NCI-H524 treated with DMSO at 0.1 percent for 48 hours (cell line): ENCODE measurements at places on chromosomes 7 and 10.

DNA sequence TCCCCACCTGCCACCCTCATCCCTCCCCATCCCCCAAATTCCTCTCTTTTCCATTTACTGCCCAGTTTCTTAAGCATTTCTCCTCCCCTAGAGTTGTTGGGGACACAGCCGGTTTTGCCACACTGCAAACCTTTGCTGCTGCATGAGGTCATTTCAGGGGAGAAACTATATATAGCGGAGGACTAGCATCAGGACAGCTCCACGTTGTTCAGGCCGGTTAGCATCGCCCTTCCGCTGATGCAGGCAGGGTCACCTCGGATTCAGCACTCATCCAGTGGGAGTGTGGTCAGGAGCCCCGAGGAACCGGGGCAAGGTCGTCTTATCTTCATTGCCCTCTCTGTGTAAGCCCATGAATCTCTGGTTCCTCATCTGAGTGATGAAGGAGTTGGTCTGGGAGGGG is 15.6 kb downstream of the UBTD1 start:
- no peak for DNase-seq

DNA sequence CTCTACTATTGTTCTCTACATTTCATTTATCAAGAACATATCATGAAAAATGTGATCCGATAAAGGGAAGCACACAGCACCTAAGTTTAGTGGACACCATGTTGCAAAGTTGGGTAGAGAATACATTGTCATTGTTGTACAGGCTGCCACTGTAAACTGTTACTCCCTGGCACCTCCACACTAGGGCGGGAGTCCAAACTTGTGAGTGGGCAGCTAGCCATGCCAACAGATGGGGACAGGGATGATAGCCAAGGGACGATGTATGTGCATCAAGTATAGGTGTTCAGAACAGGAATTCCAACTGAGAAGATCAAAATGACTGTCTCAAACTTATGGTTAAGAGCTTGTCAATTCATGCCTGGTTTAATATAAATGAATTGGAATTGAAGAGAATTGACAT is 31.1 kb upstream of the COMMD3 start:
- DNase-seq, result no peak

DNA sequence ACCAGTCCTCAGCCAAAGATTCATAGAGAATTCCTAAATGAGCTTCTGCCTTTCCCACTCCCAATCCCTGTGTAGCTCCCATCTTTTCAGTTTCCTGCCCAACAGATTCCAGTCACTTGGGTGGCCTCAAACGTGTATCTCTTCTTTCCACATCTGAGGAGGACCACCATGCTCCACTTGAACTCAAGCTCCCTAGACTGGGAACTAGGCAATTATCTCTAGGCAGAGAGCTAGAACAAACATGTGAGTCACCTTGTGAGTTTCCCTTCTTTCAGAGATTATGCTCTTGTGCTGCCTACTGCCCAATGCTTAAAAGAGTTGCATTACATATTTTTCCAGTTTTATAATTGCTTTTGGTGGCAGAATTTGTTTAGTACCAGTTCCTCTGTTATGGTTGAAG is 178.0 kb downstream of the MDFIC start:
- no peak for DNase-seq

GRCh38 chr7:83149466-83149865 is 13.2 kb downstream of the PCLO start:
- DNase-seq, result no peak

GRCh38 chr10:132684164-132684891 is 101.6 kb downstream of the NKX6-2 start:
- DNase-seq, result no peak

- no peak for DNase-seq
Measured at GRCh38 chr10:97882142-97883091, 32.8 kb downstream of the GOLGA7B start.

DNA sequence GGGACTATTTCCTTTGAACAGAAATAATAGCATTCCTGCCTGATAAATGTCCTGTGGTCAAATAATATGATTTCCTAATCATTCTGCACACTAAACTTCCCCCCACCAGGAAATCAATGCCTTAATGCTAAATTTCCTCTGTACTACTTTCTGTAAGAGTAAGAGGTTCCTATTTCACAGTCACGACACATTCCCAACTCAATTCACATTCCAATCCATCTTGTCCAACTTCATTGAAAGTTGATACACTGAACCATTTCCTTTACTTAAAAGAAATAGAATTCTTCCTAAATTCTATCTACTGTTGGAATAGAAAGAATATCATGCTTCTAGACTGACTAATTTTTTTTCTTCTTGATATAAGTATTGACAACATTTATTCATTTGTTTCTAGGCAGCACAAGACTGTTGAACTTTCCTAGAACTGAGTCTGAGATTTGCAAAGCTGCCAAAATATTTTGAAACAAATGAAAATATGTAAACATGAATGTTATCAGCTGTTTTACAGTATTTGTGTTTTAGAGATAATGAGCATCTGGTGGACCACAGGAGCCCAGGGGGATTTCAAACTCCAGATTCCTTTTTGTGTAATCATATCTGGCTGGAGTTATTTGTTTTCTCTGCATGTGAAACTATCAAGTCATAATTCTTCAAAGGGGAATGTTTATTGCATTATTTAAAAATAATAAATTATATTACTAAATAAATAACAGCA is 121.5 kb downstream of the TPST1 start:
- DNase-seq, result no peak

GRCh38 chr7:18939771-18940592 is 177.5 kb downstream of the TWIST1 start:
- no peak for DNase-seq

DNA sequence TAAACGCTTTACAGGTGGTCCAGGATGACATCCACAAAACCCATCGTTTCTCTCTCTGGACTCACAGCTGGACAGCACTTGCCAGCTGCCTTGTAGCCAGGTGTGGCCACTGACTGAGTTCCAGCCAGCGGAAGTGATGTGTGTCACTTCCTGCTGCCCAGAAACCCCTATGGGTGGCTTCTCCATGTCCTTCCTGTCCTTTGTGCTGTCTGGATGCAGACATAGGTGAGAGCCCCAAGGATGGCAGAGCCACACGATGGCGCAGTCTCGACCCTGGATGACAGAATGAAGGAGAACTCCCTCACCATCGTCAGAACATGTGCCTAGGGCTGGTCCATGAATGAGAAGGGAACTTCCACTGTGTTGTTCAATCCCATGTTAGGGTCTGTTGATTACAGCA is 22.1 kb downstream of the NMT2 start:
- DNase-seq, result no peak

DNA sequence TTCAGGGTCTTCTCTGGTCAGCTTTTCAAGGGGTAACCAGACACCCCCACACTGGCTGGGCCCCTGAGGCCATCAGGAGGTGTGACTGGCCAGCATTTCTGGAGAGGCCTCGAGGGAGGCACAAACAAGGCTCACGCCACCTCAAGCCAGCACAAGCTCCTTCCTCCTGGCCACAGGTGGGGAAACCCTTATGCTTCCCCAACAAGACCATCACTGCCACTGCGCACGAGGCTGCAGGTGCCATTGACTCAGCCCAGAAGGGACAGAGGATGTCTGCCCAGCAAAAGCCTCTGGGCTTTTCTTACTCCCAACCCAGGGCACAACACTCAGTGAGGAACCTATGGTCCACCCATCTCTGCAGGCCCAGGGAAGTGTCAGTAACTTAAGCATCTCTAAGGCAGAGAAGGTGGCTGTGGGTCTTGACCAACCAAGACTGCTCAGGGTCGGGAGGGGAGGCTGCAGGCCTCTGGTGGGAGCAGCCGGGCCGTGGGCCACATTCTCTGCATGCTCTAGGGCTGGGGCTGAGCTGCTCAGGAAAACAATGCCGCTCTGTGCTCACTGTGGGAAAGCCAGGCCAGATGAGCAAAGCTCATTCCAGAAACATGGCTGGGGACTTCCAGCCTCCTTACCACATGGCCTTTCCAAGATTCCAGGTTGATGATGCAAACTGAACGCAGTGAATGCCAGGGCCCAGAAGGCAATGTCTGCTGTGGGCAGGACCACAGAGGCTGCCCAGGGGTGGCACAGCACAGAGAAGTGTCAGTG is 24.2 kb upstream of the RASSF4 start:
- no peak for DNase-seq

GRCh38 chr7:78071491-78072200 is 273.1 kb downstream of the PHTF2 start:
- DNase-seq, result no peak

DNA sequence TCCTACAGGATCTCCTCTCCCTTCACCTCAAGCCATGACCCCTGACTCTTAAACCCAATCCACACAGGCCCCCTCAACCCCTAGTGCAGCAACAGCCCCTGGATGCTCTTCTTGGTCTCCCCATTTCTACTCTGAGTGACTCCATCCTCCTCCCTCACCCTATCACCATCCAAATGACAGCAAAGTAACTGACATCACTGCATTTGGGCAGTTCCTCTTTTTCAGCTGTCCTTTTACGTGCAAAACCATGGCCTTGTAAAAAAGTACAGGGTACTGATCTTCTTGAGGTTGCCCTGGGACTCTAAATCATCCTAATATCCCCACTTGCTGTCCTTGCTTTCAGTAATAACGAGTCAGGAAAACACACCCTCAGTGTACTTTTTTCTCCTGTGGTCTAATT is 454.9 kb downstream of the ADRA2A start:
- DNase-seq, result no peak

DNA sequence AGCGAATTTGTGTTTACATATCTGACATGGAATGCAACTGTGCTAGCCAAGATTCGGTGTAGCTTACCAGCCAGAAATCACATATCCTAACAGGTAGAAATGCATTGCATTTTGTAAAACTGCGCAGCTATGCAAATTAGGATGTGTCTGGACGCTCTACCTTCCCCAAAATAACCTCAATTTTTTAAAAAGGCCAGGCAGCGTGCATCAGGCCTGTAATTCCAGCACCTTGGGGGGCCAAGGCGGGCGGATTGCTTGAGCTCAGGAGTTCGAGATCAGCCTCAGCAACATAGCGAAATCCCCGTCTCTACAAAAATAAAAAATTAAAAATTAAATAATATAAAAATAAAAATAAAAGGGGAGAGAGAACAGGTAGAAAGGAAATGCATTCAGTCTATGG is 305.0 kb downstream of the TYW1 start:
- no peak for DNase-seq

- no peak for DNase-seq
Measured at GRCh38 chr7:54839575-54840213, 80.7 kb upstream of the SEC61G start.

GRCh38 chr7:151366880-151367222 is 25.2 kb downstream of the NUB1 start:
- no peak for DNase-seq

- no peak for DNase-seq
Measured at GRCh38 chr7:77985974-77986339, 187.4 kb downstream of the PHTF2 start.

- no peak for DNase-seq
Measured at GRCh38 chr10:8776926-8777622, 722.6 kb downstream of the GATA3 start.

DNA sequence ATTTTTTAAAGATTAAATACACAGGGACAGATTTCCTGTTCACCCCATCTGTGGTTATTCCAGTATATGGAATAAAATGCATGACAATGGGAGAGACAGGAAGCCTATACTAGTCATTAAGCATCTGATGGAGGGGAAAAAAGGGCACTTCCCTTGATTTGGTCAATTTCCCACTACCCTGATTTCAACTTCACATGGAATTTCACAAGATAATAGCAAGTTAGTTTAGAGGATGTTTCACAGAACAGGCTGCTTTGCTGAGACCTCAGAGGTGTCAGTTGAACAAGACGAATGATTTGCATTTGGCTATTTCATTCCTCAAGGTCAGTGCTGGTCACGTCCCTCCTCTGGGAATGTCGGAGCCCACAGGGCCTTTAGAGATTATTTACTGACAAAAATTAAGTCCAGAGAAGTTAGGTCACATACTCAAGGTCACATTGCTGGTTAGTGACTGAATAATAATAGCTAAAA is 4.7 kb upstream of the ITPRIP start:
- DNase-seq, result peak; percentile 0

GRCh38 chr10:16986406-16987205 is 143.0 kb downstream of the CUBN start:
- DNase-seq, result no peak

DNA sequence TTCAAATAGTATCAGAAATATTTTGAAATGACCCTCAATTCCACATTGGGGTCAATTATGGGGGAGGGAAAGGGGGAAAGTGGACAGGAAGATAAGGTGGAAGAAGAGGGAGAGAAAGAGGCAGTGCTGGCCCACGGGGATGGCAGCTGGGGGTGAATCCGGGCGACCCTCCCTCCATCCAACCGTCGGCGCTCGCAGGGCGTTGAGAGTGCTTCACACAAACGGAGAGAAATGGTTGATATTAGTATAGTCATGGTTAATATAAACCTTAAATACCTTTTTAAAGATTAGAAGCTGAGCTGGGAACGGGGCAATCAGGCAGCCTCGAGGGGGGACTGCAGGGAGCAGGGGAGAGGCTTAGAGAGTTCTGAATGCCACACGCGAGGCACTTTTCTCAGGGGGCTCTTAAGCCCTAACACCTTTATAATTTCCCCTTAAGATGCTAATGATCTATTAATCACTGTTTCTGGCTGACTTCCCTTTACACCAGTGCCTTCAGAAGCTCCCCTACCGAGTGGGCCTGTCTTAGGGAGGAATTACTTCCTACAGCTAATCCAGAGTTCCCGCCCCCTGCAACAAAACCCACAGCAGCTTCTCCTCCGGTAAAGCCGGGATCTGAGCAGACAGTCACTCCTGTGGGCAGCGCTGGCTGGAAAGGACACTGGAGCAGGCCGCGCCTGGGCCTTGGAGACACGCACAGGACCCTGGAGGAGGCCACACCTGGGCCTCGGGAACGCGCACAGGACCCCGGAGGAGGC is 39.5 kb downstream of the PRKAG2 start:
- DNase-seq, result peak; percentile 40

- DNase-seq, result no peak
Measured at GRCh38 chr7:107130487-107131220, 38.1 kb upstream of the HBP1 start.

- DNase-seq, result no peak
Measured at GRCh38 chr10:61020420-61021158, 76.6 kb upstream of the RHOBTB1 start.

GRCh38 chr10:60521974-60522405 is 132.3 kb upstream of the ANK3 start:
- DNase-seq, result no peak

DNA sequence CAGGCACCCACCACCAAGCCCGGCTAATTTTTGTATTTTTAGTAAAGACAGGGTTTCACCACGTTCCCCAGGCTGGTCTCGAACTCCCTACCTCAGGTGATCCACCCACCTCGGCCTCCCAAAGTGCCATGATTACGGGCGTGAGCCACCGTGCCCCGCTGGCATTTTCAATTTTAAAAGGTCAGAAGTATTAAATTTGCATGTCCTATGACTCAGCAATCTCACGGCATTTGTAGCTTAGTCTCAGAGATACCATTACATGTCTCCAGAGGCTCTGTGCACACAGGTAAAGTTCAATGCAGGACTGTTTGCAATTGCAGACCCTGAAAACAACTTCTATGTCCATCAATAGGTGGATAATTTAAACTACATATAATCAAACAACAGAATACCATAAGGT is 99.2 kb downstream of the DLG5 start:
- DNase-seq, result no peak
